Stimulated activated CD8-positive, alpha-beta memory T cell treated with anti-CD3 and anti-CD28 coated beads, Interleukin-7, amount 100 ng/mL, for 4 hours (primary cell): ENCODE measurements at places on chromosomes 4 and X.

DNA sequence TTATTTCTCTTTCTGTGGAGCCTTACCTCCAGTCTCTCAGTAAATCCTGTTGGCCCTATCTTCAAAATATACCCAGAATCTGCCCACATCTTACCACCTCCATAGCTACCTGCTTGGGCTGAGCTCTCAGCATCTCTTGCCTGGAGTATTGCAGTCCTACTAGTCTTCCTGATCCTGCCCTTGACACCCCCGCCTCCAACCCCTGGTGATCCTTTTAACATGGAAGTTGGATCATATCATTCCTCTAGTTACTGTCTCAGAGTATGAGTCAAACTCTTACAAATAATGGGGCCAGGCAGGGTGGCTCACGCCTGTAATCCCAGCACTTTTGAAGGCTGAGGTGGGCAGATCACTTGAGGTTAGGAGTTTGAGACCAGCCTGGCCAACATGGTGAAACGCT, 43.1 kb upstream of the SETD7 start:
- DNase-seq: no peak

DNA sequence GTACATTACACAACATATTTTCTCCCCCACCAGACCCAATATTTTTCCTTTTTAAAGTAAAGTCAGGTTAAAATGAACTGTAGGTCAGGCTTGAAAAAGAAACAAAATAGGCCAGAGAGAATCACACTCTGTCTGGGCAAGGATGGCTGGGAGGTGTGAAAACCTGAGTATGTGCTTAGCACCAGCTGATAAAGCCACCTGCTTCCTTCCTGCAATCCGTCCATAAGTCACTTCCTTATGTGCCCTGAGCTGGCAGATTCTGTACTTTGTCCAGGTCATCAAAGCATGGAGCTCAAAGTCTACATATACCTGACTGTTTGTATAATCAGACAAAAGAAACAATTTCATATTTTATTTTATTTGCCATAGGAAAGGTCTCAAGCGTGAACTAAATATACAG, 37.7 kb downstream of the ANTXR2 start:
- no peak for DNase-seq

GRCh38 chrX:37599729-37600128, 28.3 kb downstream of the LANCL3 start:
- DNase-seq: no peak

GRCh38 chrX:17544821-17545220, 169.8 kb downstream of the NHS start:
- no peak for DNase-seq

- DNase-seq: no peak
Measured at GRCh38 chr4:174686826-174687225, 142.2 kb downstream of the GLRA3 start.

- DNase-seq: no peak
Measured at GRCh38 chrX:68112321-68112720, 321.0 kb downstream of the OPHN1 start.

GRCh38 chr4:57424232-57424897, 314.2 kb upstream of the IGFBP7 start:
- no peak for DNase-seq

GRCh38 chrX:94813541-94813940, 1139.5 kb downstream of the FAM133A start:
- no peak for DNase-seq

GRCh38 chr4:80058740-80059139, 14.3 kb downstream of the ANTXR2 start:
- no peak for DNase-seq

DNA sequence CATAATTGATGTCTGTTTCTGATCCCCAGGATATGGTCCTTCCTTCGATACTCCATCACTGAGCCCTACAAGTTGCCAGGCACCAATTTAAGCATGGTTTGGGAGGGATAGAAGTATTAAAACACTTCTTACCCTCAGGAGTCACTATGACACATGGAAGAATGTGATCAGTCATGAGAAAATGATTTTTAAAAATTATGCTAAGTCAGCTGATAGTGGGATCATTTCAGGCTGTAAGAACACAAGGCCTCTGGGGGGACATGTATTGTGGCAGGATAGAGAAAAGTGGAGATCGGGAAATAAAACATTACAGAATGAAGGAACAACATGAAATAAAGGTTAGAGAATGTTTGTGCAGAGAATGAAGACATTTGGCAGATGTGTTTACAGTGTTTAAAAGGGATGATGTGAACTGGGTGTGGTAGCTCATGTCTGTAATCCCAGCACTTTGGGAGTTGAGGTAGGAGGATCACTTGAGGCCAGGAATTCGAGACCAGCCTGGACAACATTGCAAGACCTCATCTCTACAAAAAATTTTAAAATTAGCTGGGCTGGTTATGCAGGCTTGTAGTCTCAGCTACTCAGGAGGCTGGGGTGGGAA, 64.0 kb downstream of the ELOVL6 start:
- no peak for DNase-seq

DNA sequence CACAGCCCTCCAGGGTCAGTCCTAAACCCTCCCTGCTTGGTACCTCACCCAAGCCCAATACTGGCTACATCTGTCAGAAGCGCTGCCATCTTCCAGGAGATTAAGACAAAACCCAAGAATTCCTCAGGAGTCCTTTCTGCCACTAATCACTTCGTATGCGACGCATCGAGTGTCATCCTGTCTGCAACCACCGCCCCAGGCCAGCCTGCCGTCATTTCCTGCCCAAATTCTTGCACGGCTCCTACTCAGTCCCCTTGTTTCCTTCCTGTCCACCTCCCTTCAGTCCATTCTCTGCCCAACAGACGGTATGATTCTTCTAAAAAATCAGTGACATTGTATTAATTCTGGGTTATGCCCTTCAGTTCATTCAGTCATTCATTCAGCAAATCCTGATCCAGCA, 113.6 kb downstream of the NFKB1 start:
- no peak for DNase-seq

DNA sequence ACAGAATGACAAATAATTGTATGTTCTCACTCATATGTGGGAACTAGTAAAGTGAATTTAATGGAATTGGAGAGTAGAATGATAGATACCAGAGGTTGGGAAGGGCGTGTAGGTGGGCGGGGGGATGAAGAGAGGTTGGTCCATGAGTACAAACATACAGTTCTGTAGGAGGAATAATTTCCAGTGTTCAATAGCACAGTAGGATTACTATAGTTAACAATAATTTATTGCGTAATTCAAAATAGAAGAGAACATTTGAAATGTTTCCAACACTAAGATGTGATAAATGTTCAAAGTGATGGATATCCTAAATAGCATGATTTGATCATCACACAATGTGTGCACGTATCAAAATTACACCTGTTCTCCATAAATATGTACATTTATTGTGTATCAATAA, 106.2 kb upstream of the IL1RAPL2 start:
- DNase-seq: no peak

DNA sequence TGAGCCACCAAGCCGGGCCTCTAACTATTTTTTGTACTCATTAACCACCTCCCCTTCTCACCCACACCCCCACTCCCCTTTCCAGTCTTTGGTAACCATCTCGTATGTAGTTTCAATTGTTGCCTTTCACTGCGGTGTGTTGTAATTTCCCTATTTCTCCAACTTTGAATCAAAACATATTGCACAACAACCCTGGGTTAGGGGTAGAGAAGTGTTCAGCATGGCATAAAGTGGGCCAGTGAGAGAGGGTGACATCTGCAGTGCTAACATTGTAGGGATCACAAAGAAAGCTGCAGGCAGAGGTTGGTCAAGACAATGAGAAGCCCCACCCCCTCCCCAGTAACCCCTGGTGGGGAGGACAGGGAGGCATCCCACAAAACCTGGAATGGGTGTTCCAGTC, 92.7 kb downstream of the SPATA18 start:
- no peak for DNase-seq

DNA sequence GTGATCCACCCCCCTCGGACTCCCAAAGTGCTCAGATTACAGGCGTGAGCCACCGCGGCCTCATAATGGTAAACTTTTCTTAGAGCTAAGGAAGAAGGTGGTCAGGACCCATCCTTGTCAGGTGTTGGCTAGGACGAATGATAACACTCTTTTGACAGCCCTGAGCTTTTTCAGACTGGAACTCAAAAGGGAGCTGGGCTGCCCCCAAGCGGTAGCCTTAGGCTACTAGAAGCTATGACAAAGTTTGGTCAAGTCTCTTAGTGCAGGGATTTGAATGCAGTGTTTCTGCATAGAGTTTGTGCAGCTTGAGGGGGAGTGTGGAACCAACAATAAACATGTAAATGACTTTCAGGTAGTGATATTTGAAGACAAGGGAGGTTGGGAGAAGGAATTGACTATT, 11.8 kb upstream of the HSD17B10 start:
- DNase-seq: no peak

GRCh38 chr4:89788206-89789072, 48.5 kb downstream of the SNCA start:
- DNase-seq: no peak

DNA sequence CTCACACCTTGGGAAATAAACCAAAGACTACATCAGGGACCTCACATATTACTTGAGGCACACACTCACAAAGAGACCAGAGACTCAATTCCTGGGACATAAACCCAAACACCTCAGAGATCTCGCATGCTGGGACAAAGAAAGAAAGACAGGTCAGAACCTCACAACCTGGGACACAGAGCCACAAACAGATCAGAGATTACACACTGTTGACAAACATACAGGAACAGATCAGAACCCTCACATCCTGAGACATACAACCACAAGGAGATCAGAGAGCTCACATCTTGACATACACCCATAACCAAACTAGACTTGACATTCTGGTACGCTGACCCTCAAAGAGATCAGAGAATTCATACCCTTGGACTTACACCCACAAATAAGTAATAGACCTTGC, 17.3 kb downstream of the SUV39H1 start:
- DNase-seq: no peak

- no peak for DNase-seq
Measured at GRCh38 chr4:150145090-150145945, 67.1 kb downstream of the DCLK2 start.

GRCh38 chr4:52665592-52665991, 6.5 kb upstream of the USP46 start:
- no peak for DNase-seq

DNA sequence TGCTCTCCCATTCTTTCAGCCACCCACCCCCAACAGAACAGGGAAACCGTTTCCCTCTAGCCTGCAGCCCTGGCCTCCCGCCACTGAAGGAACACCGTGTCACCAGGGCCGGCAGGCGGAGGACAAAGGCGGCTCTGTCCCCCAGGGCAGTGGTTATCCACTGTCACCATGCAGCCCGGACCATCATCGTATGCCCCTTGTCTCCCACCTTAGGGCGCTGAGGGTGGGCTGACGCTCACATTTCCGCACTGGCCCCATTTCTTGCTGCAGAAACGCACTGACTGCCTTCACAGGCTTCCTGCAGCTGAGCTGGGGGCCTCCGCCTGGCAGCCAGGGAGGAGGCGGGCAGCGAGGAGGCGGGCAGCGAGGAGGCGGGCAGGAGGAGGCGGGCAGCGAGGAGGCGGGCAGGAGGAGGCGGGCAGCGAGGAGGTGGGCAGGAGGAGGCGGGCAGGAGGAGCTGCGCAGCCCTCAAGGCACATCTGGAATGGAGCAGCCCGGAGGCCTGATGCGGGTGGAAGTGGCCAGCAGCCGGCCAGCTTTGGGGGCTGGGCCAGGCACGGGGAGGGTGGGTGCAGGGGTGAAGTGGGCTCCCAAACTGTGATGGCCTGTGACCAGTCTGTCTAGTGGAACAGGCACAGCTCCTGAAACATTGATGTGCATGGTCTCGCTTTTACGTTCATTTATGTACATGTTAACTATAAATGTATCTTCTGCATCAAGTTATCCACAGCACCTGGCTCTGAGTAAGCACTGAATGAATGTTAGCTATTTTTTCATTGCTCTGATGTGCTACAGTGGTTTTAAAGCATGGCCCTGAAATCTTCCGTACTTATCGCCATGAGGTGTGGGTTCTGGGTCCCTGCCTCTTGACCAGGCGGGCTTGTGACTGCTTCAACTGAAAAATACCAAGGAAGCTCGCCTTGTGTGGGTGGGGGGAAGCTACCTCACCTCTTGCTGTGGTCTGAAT, 20.6 kb upstream of the KIAA0232 start:
- no peak for DNase-seq

GRCh38 chr4:41989994-41990364, 351 bp upstream of the SLC30A9 start:
- no peak for DNase-seq

DNA sequence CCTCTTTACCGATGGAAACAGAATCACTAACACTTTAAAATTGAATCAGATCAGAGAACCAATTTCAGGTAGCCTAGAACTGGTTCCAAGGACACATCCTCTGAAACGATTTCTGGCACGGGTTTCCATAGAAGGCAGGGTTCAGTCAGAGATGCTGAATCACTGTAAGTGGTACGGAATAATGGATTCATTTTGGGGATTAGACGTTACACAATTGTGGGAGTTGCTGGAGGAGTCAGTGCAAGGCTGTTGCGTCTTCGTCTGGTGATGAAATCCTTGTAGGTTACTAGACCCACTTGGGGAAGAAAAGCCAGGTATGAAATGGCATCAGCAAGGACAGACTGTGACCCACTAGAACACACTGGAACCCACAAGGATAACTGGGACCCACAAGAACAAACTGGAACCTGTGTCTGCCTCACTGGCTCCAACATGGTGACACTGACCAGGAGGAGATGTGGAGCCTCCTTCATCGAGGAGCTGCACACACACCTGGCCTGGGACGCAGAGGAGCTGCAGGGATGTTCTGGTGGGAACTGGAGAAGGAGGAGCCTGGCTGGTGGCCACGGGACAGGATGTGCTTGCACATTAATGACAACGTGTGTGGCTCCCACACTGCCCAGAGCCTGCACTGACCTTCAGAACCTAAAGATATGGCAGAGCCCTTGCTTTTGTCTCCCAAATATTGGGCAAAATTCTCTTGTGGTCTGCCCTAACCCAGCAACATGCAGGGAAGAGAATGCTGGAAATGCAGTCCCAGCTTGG, 105.1 kb downstream of the TRAPPC11 start:
- DNase-seq: no peak

GRCh38 chrX:118350706-118351105, 4.8 kb downstream of the WDR44 start:
- DNase-seq: no peak

DNA sequence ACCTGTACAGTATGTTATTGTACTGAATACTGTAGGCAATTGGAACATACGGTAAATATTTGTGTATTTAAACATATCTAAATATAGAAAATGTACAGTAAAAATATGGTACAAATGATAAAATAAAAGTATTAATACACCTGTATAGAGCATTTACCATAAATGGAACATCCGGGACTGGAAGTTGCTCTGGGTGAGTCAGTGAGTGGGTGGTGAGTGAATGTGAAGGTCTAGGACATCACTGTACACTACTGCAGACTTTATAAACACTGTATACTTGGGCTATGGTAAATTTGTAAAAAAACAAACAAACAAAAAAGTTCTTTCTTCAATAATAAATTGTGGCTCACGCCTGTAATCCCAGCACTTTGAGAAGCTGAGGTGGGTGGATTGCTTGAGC, 52.4 kb upstream of the FHL1 start:
- DNase-seq: no peak

DNA sequence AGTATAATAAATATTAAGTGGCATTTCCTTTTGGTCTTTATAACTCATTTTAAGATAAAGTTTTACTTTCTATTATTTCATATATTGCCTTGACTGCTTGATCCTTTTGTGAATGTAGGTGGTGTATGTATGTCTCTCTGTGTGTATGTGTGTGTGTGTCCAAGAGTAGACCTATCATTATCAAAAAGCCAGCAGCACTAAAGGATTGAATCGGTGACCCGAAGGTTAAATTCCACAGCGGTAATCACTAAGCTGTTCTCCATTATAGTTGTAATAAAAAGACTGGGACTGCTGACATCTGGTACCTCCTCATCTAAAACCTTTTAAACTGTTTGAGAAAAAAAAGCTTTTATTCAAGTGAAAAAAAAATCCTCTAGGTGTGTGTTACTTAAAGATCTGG, 1014.8 kb downstream of the PCDH7 start:
- DNase-seq: no peak
